Esophagus mucosa (tissue), 1 donor: ENCODE measurements at places on chromosomes 2 and 18. TPM values are rescaled to one million over a fixed set of nuclear protein-coding genes. Genes with fewer than 3 reads are reported as not detected.

Gene MYL1
- 0.44 TPM for total RNA-seq

Gene NAT8
- not detected for total RNA-seq

Gene CGREF1
- 0.96 TPM for total RNA-seq

Gene MORN2
- 11.2 TPM for total RNA-seq

Gene TMEM247
- not detected for total RNA-seq

Gene KRTCAP3
- total RNA-seq, result 26.0 TPM

Gene ANKRD62
- 0.48 TPM for total RNA-seq

Gene CFC1
- not detected for total RNA-seq

Gene GREB1
- 0.60 TPM for total RNA-seq

Gene SLC16A14
- total RNA-seq, result 3.8 TPM

Gene ATP6V1B1
- 2.4 TPM for total RNA-seq
